ENCODE measurements at places on chromosomes 3 and 15.

DNA sequence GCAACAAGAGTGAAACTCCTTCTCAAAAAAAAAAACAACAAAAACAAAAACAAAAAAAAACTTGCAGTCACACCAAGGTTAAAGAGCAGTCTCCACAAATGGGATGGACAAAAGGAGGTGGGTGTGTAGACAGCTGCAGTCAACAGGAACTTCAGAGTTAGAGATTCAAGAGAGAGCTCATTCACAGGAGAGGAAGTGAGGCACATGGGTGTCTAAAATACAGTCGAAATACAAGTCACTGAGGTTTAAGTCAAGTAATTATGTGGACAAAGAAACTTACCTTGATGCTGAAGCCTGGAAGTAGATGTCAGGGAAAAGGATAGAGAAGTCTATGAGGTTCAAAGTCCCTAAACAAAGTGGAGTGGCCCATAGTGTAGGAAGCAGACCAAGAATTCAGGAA lies 14.8 kb downstream of the MRPS11 start:
- no peak for DNase-seq

DNA sequence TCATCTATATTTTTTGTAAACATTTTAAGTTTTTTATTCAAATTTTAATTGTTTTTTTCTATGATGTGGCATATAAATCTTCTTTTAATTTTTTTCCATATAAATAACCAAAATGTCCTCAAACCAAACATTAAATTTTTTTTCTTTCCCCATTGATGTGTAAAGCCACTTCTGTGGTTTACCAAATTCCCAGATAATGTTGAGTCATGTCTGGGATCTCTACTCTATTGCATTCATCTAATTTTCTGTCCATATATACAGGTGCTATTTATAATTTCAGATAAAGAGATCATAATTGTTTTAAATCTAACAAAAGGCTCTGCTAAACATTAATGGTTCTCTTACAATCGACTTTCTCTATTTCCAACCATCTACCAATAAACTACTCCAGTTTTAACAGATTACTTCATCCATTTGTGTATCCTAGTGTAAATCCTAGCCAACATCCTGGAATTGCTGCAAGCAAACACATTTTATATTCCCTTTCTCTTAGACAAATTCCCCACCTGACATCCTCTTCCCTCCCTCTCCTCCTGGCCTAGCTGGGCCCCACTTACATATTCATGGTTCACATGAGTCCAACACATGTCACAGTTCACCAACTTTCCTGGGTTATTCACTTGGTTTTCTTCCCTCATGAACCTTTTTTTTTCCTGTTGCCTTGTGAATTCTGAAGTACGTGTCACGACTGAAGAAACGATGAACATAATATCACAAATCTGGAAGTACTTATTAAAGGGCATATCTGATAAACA lies 368.0 kb upstream of the AGTR1 start:
- no peak for DNase-seq

DNA sequence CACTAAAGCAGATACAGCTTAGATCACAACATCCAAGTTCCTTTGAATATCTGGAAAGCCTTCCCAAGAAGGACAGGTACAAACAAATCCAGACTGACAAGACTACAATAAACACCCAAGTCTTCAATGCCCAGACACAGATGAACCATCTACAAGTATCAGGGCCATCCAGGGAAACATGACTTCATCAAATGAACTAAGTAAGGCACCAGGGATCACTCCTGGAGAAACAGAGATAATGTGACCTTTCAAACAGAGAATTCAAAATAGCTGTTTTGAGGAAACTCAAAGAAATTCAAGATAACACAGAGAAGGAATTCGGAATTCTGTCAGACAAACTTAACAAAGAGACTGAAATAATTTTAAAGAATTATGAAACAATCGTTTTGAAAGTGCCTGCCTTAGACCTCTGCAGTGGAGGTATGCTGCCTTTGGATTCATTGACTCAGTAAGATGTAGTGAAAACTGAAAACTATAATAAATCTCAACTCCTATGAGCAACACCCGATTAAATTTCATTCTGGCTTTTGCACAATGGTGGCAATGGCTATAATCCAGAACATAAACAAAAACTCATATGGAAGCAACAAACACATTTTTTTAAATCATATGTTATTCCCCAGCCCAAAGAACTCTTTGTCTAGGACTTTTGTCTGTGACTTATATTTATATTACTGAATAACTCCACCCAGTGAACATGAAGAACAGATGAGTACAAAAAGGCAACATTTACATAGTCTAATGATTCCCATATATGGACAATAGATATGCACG lies 12.6 kb upstream of the COL8A1 start:
- DNase-seq = no peak

DNA sequence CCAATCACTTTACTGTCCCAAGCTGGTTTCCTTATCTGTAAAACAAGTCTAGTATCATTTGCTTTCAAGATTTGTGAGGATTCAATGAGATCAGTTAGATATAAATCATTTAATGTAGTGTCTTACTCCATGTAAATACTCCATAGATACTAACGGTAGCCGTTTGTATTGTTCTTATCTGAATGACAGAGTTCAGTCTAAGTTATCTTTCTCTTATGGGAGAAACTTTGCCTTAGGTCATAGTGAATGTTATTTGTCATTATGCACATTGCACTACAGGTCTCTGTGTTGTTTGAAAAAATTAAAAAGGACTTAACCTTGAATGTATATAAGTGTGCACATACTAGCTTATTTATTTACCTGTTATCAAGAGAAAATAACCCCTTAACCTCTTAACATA lies 44.7 kb downstream of the MBNL1 start:
- no peak for DNase-seq

- no peak for DNase-seq
Measured at GRCh38 chr15:64667736-64668161, 107.6 kb downstream of the RBPMS2 start.

GRCh38 chr3:16300881-16301359 lies 35.9 kb downstream of the OXNAD1 start:
- DNase-seq = peak; percentile 53

GRCh38 chr15:81752546-81752942 lies 293.3 kb downstream of the MEX3B start:
- DNase-seq = no peak

- no peak for DNase-seq
Measured at GRCh38 chr3:107588217-107588616, 65.5 kb downstream of the BBX start.

GRCh38 chr15:82677720-82678323 lies 30.7 kb upstream of the CPEB1 start:
- DNase-seq = no peak

DNA sequence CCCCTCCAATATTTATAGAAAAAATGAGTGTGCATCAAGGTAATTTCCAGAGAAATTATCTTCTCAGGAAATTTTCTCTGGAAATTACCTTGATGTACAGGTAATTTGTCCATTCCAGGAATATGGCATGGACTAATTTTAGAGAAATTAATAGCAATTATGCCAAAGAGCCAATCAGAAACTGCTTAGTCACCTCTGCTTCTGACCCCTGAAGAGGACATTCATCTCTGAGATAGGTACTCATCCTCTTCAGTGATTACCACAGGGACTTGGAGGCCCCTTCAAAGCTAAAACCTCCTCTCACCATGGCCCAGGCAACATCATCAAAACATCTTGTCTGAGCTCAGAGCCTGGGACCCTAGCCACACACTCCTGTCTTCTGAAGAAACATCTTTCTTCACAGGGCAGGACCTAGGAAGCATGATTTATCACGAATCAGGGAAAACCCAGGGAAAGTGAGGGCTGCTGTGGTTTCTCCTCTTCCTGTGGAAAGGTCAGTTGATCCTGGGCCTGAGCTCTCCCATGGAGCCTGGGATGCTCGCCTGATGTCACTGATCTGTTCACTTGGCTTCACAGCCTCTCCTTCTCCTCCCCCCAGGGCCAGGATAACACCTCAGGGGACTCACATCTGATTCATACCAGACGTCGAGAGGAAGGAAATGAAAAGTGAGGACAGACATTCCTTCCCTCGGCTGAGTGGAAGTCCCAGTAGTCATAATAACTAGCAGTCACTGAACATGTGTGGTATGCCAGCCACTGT lies 210.5 kb downstream of the DTWD1 start:
- DNase-seq = no peak

DNA sequence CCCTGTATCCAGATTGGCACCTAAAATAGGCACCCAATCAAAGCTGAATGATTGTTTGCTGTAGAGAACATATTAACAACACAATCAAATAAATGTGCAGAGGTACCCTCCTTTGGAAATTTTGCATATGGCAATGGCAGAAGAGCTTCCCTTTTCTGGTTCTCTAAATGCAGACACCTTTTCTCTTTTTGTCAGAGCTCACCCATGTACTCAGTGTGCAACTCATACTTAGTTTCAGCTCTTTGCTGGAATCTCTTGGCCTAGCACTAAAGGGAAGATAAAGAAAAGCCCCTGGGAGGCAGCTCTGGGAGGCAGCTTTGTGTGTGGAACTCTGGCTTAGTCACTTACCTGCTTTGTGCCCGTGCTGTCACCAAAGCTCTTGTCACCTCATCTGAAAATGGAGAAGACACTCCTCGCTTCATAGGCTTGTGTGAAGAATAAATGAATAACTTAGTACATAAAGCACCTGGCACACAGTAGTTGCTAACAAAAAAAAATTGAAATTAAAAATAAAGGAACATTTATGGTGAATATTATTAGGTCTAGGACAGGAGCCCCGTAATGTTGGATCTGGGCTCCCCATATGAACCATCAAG lies 28.8 kb downstream of the ST6GAL1 start:
- no peak for DNase-seq

GRCh38 chr3:193673845-193674244 lies 80.8 kb downstream of the OPA1 start:
- no peak for DNase-seq

DNA sequence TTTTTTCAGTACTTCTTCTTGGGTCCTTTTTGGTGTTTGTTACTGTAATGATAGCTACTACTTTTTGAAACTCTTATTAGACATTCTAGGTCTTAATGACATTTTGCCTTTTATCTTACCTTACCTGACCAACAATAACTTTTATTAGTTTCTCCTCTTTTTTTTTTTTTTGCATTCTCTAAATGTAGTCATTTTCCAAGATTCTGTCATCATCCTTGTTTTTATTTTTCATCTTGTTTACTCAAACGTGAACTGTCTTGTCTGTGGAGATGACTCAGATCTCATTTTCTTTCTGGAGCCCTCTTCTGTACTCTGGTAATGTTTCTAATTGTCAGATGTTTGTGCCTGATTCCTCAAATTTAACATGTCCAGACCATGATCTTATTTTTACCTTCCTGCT lies 2.9 kb downstream of the ABHD5 start:
- no peak for DNase-seq

DNA sequence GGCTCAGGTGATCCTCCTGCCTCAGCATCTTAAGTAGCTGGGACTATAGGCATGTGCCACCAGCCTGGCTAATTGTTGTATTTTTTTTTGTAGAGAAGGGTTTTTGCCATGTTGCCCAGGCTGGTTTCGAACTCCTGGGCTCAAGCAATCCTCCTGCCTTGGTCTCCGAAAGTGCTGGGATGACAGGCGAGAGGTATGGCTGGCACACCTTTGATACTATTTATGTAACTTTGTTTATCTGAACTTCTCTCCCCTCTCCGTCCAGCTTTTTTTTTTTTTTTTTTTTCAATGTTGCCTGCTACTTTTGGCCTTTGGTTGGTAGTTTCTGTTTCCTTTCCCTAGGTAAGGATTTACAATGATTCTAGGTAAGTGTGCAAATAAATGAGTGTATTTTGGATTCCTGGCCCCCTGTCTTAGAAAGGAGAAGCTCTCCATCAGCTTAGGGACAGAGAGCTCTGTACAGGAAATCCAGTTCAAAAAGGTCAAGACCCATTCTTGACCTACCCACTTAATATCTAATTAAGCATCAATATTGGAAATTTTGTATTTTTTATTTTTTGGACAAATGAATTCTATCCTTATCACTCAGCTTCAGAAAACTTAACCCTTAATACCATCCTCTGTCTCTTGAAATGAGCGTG lies 6.8 kb downstream of the ARL6IP5 start:
- no peak for DNase-seq

- DNase-seq = no peak
Measured at GRCh38 chr3:112744106-112744505, 102.6 kb downstream of the CD200R1L start.

- no peak for DNase-seq
Measured at GRCh38 chr3:44104668-44105321, 136.9 kb upstream of the TOPAZ1 start.

GRCh38 chr15:70023064-70023768 lies 74.5 kb downstream of the TLE3 start:
- peak; percentile 43 for DNase-seq

DNA sequence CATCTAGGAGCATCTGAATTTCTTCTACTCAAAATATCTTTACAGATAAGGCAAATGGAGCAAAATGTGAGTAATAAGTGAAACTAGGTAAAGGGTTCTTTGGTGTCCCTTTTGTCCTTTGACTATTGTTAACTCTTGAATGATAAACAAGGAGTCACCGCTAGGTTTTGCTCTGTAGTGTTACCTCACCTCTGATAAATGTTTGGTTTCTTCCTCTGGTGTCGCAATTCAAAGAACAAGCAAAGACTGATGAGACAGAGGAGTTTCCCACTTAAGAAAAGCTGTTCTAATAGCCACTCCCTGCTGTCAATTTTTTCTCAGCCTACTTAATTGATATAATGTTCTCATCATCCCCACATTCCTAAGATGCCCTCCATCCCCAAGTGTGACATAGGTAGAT lies 925.9 kb downstream of the IGSF11 start:
- DNase-seq = no peak

- DNase-seq = no peak
Measured at GRCh38 chr3:46202535-46202934, 5.6 kb downstream of the CCR1 start.

GRCh38 chr3:120839120-120839519 lies 68.9 kb upstream of the STXBP5L start:
- DNase-seq = no peak

GRCh38 chr3:147575391-147575790 lies 166.2 kb downstream of the ZIC1 start:
- no peak for DNase-seq

GRCh38 chr3:22922317-22922716 lies 280.8 kb upstream of the UBE2E2 start:
- no peak for DNase-seq

GRCh38 chr3:56782215-56782614 lies 19.5 kb downstream of the ARHGEF3 start:
- no peak for DNase-seq

DNA sequence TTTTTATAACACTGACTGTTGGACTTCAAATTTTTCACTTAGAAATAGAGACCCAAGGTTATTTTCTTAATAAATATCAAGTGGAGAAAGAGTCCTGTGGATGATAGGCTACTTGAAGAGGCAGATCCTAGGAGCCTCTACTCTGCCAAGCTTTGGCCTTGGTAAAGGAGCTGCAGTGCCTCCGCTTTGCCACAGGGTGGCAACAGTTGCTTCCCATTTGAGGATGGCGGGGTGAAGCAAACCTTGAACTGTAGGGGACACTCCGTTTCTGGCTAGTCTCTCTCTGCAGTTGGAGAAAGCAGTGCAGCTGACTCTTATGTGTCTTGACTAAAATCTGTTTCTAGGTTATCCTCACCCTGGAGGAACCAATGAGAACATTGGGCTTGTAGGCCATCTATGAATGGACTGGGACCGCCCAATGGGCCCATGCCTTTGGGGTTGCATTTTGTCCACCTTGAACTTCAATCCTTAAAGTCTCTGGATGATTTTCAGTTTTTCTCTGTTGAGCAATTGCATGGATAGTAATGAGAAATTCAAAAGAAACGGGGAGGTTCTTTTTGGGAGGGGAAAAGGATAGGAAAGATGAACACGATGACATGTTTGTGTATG lies 9.8 kb downstream of the SCG5 start:
- peak; percentile 36 for DNase-seq

Data from activated T-cell treated with anti-CD3 and anti-CD28 coated beads, Interleukin-2, amount 50 U/mL, for 1 hour (primary cell).